ENCODE measurements at places on chromosomes 4 and X.

DNA sequence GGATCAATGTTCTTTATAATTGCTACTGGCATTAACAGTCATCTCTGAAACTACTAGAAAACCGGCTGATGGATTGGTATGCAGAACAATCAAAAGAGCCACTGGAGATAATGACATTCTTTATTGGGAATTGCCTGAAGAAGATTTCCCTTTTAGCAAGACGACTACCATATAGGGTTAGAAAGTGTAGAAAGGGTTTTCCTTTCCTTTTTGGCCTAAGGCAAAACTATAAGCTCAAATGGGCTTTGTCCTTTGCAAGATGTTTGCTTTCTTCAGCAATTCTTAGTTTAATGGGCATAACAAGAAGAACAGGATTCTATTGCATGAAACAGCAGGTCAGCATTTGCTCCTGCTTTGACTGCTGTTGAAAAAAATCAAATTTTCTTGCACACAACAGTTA, 214.2 kb upstream of the PCDH10 start:
- no peak for DNase-seq

- DNase-seq: no peak
These were observed 12.3 kb downstream of the ETDA start for GRCh38 chrX:135264206-135264605.

DNA sequence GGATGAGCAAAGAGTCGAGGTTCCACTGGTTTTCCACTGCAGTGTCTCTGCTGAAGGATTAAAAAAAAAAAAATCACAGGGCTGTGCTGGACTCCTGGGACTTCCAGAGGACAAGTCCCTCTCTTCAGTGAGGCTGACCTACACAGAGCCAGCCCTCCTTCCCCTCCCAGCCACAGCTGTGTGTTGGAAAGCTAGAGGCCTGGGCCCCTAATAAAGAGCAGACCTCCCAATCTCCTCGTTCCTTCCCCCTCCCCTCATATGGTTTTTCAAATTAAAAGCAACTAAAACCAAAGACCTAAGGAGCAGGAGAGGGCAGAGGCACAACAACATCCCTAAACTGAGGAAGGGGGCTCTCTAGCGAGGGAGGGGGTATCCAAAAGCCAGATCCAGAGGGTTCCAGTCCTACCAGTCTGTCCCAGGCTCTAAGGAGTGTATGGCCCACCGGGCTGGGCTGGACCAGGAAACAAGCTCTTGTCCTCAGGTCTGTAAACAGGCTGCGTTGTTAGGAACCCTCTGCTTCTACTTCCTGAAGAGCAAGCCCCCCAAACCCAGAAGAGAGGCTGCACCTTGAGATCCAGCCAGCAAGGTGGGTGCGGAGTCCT, 4.0 kb upstream of the PDGFRA start:
- DNase-seq: no peak

- no peak for DNase-seq
These were observed 54.1 kb downstream of the SRPX start for GRCh38 chrX:38166478-38167083.

- DNase-seq: peak; percentile 11
These were observed 94.6 kb upstream of the WDR44 start for GRCh38 chrX:118251271-118251670.

DNA sequence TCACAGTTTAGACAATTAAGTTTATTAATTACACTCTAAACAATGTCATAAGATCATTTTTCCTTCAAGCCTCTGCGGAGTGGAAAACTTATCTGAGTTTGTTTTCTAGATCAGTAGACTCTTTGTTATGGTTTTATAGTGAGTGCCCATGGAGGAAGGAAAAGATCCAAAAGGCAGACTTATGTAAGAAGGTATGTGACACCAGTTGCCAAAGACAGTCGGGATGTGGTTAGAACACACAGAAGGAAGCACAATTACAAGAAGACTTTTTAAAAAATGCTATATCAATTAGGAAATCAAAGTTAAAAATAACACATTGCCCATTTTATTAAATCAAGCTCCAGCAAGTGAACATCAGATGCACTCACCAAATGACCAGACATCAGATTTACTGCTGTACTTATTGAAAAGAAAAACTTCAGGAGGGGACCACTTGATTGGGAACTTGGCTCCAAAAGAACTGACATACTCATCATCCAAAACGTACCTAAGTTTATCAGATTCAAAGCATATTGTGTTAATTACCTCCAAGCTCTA, 57.1 kb downstream of the NIPAL1 start:
- DNase-seq: no peak

- peak; percentile 37 for DNase-seq
These were observed 870.6 kb upstream of the SLIT2 start for GRCh38 chr4:19381068-19381467.

GRCh38 chr4:89136525-89136924, 25.2 kb downstream of the TIGD2 start:
- DNase-seq: no peak

GRCh38 chrX:45360571-45360970, 159.9 kb upstream of the DIPK2B start:
- DNase-seq: no peak

DNA sequence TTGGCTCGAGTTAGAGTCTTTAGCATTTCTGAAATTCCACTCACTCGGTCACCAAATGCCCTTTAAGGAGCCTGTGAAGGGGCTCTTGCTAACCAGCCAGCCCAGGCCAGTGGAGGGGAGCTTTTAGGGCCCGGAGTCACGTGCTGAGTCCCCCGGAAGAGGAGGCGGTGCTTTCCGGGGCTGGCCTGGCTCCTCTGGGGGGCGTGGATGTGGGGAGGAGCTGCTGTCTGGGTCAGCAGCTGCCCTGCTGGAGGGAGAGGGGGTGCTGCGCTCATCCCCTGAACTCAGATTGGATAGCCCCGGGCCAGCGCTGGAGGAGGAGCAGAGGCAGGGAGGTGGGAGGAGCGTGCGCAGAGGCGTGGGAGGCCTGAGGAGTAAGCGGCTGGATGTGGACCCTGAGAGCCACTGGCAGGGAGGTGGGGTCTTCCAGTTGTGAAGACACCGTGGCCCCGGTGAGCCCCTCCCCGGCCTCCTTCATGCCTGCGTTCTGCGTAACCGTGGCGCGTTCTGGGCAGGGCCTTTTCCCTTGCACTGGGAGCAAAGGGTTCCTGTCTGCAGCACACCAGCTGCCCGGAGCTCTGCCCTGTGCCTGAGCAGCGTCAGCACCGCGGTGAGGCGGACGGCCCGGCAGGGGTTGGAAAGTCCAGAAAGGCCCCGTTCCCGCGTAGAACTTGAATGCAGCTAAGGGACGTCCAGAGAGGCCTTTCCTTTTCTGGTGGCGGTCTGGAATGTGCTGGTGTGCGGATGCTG, 19.7 kb downstream of the MAEA start:
- peak; percentile 82 for DNase-seq

- no peak for DNase-seq
These were observed 65.6 kb upstream of the PDLIM3 start for GRCh38 chr4:185600801-185601434.

- DNase-seq: no peak
These were observed 587.7 kb downstream of the GLUD2 start for GRCh38 chrX:121635141-121635540.

DNA sequence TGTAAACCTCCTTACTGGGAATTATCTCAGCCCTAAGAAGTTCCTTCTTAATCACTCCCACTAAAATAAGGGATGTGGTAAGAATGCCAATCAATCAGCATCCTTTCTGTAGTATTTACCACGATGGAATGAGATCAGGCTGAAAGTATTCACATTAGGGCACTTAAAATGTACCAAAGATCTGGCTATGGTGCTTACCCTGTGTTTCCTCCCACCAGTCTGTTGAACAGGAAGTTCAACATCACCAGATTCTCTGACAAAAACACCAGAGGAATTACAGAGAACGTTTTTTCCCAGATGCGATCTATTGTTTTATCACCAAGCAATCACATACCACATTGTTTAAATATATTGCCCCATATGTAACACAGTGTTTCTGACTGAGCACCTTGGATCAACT, 2.1 kb upstream of the CLCN3 start:
- peak; percentile 49 for DNase-seq

- DNase-seq: no peak
These were observed 53.8 kb upstream of the TBC1D14 start for GRCh38 chr4:6855692-6856297.

DNA sequence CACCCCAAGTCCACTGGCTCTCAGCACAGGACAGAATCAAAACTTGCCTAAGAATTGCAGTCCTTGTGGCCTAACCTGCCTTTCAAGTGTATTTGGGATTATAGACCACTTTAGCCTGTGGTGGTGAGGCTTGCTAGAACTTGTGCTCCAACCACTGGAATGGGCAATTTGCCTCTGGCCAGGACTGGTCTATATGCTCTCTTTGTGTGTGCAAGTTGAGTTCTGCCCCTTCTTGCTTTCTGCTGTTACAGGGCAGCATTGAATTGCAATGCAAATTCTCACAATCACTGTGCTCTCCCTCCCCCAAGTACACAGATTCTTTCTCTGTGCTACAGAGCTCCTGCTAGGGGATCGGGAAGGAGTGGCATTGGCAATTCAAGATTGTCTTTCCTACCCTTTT, 233.6 kb upstream of the DIPK2B start:
- DNase-seq: no peak

GRCh38 chrX:66130469-66130868, 33.6 kb upstream of the HEPH start:
- DNase-seq: no peak

GRCh38 chr4:155506745-155507144, 130.0 kb upstream of the MAP9 start:
- no peak for DNase-seq

DNA sequence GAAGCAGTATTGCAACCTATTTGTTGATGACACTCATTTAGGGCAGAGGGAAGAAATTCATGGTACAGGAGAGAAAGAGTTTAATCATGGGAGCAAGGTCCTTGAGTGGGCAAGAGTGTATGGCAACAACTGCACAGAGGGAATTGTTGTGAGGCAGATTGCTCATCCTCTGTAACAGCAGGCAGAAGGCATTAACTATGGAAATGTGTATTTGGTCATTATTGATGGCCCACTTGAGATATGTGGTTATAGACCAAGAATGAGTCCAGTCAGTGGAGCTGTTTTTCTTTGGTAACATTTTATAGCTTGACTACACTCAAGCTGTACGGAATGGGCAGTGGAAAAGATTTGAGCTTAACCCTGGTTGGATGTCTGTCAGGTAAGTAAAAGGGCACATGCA, 15.9 kb downstream of the PLRG1 start:
- no peak for DNase-seq

DNA sequence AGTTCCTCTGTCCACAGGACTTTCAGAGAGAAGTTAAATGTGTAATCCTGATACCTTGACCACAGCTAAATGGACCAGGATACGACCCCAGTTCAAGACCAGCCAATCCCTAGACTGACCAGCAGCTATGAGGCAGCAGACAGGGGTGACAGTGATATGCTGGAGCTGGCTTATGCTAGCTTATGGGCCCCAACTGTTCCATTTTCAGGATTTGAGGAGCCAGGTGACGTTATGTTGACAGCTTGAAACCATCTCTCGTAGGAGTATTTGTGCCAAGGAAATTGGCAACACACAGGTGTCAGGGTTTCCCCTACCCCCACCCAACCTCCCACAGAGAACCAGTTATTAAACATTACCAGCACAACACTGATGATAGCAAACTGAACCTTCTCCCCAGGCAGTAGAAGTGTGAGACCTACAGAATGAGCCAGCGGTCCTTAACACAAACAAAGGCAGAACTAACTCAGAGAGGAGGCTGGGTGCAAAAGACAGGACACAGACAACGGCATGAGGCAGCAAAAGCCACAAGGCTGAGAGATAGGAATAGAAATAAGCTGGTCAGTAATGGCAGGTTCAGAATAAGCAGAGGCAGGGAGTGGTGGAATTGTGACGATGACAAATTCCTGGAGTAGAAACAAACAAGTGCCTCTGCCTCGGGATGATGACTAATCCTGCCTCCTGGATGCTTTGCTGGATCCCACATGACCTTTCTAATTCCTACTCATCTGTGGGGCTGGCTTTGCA, 85.6 kb upstream of the CPEB2 start:
- DNase-seq: peak; percentile 13

GRCh38 chr4:57943682-57944081, 833.5 kb upstream of the IGFBP7 start:
- no peak for DNase-seq

Data from GM04504 (cell line).